ENCODE measurements at places on chromosomes 5 and 9.

GRCh38 chr5:2687746-2688145 lies 63.7 kb downstream of the IRX2 start:
- no peak for DNase-seq

- peak; percentile 81 for DNase-seq
These were observed 1.8 kb upstream of the NR3C1 start for GRCh38 chr5:143405063-143405848.

DNA sequence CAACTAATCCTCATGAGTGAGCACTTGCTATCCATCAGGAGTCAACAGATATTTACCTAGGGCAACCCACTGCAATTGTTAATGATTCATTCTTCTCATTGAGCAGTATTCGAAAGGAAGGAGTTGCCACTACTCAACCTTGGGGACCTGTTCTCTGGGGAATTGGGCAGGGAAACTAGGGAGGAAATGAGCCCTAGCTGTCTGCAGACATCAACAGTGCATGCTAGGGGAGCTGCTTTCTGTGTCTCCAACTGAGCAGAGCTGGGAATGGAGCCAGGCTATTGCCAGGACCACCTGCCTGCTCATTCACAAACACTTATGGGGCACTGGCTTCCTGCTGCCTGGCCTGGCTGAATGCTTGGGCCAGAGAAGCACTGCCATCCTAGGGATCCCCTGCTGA lies 183.4 kb downstream of the TMEM38B start:
- DNase-seq = peak; percentile 66

DNA sequence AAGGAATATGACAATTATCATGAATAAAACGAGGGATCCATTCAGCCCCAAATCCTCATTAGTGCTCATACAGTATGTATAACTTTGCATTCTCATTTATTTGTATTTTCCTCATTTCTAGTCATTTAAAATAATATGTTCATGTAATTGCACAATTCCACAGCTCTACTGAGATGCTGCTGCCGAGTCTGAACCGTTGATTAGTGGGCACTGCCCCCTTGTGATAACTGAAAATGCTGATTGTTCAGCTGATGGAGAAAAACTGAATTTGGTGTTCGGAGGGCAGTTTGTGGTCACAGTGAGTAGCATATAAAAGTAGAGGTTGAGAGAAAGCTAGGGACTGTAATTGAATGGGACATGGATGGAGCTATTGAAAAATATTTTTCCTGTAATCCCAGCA lies 12.2 kb upstream of the GPR151 start:
- no peak for DNase-seq

GRCh38 chr5:33346534-33346933 lies 94.2 kb upstream of the TARS1 start:
- DNase-seq = no peak

DNA sequence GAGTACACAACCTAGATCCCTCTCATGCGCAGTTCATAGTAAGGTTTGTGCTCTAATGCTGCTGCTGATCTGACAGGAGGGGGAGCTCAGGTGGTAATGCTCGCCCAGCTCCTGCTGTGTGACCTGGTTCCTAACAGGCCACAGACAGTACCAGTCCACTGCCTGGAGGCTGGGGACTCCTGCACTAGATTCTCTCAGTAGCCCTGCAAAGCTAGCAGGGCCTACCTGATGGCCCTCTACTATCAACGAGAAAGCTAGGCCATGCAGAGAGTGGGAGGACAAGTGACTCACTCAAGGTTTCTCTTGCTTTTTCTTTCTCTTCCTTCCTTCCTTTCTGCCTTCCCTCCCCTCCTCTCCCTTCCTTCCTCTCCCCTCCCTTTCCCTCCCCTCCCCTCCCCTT lies 55.1 kb upstream of the TEX48 start:
- no peak for DNase-seq

GRCh38 chr9:1311462-1312042 lies 261.4 kb downstream of the DMRT2 start:
- DNase-seq = no peak

- no peak for DNase-seq
These were observed 329.2 kb downstream of the EBF1 start for GRCh38 chr5:158770506-158770905.

DNA sequence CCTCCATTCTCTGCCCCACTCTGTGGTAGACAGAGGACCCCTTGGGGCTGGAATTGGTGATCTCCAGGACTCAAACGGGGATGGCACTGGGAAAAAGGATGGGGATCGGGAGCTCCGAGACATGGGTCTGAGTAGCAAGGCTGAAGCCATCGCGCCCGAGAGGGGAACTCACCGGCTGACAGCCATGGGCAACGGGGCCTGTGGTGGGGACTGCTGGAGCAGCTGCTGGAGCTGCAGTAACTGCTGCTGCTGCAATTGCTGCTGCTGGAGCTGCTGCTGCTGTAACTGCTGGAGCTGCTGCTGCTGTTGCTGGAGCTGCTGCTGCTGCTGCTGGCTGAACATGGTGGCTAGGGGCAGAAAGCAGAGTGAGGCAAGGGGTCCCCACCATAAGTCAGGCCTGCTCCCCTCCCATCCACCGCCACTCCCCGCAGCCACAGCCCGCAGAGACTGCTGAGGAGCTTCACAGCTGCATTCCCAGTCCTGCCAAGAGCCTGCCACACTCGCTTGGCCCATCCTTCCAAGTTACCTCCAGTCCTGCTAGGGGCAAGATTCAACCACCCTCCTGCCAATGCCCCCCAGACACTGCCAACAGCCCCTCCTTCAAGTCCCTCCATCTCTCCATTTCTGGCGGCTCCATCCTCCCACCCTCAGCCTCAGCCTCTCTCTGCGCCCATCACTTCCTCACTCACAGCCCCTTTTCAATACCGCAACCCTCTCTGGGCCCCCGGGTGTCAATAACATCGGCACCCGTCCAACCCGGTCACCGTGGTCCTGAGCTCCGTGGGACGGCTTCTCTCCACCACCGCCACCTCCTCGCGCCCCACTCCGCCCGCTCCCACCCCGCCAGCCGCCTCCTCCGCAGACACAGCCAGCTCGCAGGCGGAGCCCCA lies 611 bp downstream of the CIZ1 start:
- peak; percentile 57 for DNase-seq

DNA sequence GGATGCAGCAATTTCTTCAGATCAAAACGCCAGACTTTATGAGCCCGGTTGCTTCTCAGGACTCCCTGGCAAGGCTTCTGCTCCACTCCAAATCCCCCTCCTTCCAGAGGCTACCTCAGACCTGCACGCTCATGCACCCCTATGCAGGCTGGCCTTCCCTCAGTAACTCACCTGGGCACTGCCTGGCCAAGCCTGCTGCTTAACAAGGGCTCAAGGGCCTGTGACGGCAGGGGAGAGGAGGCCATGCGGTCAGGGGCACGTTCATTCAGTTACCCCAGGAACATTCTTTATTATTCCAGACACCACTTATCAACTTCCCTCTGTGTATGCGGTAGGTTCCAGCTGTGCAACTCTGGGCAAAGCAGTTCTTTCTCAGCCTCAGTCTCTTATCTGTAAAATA lies 79.6 kb downstream of the HRH2 start:
- DNase-seq = no peak

DNA sequence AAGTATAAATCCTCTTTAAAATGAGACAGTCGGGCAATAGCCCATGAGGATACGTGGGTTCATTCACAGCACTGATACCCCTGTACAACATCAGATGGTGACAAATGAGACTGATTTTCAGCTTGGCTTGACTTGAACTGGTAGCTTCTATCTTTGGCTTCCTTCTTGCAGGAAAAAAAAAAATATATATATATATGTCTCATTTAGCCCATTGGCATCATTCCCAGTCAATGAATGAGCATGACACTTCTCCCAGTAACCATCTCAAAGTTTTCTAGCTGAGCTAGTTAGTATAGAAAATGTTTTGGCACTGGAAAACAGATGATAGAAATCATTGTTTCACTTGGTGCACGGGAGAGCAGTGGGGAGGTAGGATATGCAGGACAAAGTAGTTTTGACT lies 222.5 kb upstream of the TAS2R1 start:
- DNase-seq = no peak

DNA sequence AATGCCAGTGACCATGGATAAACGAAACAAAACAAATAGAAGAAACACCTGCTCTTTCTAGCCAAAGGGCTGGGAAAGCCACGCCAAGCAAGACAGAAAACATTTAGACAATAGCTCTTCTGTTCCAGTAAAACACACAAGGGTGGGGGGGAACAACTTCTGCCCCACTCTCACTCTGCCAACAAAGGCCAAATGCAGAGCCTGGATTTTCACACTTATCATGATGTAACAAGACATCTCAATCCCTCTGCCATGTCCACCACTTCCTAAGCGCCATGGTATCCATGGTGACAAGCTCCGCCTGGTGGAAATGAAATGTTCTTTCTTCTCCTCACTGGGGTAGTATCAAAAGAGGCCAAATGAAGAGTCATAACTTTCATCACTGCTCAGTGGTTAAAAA lies 60.6 kb downstream of the DRD1 start:
- peak; percentile 60 for DNase-seq

- DNase-seq = no peak
These were observed 647 bp downstream of the FREM1 start for GRCh38 chr9:14909601-14909960.

- no peak for DNase-seq
These were observed 145.5 kb upstream of the HAPLN1 start for GRCh38 chr5:83866181-83866580.

DNA sequence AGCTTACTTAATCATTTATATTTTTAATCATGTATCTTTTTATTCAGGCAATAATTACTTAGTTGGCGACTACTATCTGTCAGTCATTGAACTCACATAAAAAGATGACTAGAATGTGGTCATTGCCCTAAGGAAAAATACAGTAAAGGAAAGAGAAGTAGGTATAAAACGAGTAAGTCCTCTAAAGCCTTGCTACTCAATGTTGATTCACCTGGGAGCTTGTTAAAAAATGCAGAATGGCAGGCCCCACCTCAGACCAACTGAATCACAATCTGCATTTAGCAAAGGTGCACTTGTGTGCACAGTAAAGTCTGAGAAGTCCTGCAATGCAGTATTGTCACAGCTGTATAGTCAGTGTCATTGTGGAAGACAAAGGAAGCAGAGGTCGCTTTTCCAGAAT lies 592.4 kb downstream of the CSNK1G3 start:
- no peak for DNase-seq

DNA sequence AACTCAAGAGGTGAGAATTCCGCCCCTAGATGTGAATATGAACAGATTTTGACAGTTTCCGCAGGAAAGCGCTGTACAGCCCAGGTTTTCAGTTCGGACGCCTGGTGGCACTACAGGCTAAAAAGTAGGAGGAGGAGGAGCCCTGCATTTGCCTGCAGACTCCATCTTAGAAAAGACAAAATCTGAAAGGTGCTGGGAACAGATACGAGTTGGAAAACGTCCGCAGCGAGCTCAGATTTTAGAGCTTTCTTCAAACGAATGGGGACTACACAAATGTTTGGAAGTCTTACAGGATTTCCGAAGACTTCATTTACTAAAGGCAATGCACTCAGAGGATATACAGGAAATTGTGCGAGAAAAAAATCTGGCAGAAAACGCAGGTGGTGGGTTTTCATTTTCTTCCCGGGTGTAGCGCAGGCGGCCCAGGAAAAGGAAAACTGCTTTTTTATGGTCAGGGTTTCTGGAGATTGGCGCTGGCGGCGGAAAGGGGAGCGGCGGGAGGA lies 9.9 kb upstream of the PCDHB2 start:
- DNase-seq = peak; percentile 83

GRCh38 chr5:16884595-16884994 lies 51.5 kb downstream of the MYO10 start:
- no peak for DNase-seq

- DNase-seq = no peak
These were observed 28.2 kb downstream of the PRELID2 start for GRCh38 chr5:145806923-145807322.

- DNase-seq = no peak
These were observed 295.0 kb downstream of the PDE4D start for GRCh38 chr5:59598547-59598874.

GRCh38 chr5:83482961-83483360 lies 11.4 kb downstream of the VCAN start:
- no peak for DNase-seq

DNA sequence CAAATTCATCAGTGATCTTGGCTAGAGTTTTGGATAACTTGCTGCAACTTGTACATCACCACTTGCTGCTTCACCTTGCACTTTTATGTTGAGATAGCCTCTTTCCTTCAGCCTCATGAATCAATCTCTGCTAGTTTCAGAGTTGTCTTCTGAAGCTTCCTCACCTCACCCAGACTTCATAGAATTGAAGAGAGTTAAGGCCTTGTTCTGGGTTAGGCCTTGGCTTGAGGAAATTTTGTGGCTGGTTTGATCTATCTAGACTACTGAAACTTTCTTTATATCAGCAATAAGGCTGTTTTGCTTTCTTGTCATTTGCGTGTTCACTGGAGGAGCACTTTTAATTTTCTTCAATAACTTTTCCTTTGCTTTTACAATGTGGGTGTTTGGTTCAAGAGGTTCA lies 12.8 kb downstream of the FER start:
- no peak for DNase-seq

GRCh38 chr5:146836226-146836842 lies 42.2 kb downstream of the PPP2R2B start:
- DNase-seq = no peak

DNA sequence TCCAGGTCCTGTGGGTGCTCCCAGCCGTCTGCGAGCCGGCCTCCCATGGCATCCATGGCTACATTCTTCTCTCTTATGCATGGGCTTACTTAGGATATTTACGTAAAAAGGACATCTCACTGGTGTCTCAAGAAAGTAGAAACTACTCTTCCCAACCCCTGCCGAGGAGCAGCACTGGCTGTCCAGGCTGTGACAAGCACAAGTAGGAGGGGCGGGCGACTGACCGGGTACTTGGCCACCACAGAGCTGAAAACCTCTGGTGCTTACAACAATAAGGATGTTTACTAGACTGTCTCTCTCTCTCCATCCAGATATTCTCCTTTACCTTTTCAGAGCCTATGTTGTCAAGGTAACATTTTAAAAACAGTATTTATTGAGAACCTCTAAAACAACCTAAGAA lies 56.3 kb upstream of the TBC1D9B start:
- no peak for DNase-seq

DNA sequence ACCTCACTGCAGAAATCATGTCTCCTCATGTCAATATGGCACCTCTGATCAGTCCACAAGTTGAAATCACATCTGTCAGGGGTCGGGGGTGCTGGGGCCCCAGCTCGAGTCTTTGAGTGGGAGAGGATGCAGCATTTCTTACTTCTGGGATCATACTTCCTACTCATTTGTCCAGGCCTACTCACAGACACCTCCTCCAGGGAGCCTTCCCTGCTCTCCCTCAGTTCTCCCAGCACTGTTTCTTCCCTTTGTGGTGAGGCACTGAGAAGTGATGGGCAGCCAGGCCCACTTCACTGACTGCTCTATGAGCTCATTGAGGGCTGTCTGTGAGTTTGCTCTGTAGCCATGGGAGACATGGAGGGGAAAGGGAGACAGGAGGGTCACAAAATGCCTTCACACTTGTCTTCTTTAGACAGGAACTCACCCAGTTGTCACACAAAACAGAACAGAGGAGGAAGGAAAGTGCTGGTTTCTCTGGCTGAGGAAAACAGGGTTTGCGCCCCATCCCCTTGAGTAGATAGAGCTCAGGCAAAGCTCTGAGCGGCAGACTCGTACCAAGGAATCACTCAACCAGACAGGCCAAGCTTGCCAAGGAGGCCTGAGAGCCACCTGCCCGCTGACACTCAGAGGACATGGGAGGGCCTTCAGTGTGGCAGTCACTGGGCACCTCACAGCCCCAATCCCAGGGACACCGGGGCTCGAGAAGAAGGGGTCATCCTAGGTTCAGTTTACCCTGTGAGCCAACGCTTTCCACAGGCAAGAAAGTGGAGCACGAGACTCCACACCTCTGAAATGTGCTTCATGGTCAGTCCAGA lies 152.9 kb downstream of the GABBR2 start:
- no peak for DNase-seq

GRCh38 chr5:114192108-114192507 lies 169.8 kb upstream of the KCNN2 start:
- DNase-seq = no peak
